Tibial nerve (tissue), 4 donors: ENCODE measurements at places on chromosomes 1 and 21. TPM values are rescaled to one million over a fixed set of nuclear protein-coding genes. Genes with fewer than 3 reads are reported as not detected.
A peak's percentile ranks its signal among the peaks of the same experiment; 100 is the strongest.

TSTD1 gene
- 15.7 TPM for total RNA-seq

BGLAP gene
- 2.1 TPM for total RNA-seq

SIM2 gene
- not detected for total RNA-seq

PADI1 gene
- not detected for total RNA-seq

DNA sequence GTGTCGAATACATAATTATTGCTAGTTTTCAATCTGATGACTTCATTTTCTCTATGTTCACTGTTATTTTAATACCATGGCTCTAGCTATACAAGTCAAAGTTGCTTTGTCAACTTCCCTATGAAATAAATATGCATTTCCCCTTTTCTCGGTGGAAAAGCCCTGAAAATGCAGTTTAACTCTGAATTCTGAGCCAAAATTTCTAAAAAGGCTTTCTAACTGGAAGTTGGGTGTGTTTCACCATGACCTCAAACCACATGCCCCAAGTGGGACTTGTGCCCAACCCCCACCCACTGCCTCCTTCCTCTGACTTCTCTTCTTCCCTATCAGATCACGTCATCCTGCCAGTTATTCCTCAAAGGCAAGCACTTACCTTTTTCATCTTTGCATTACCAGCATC, 8.9 kb downstream of the MKNK1 start:
- H3K4me3 ChIP-seq = no peak overlapping the region
- peaks cover 30% of the 10 kb centered on the region for H3K4me1 ChIP-seq
- H3K27ac ChIP-seq = peak overlapping the region; percentile 62
- peak; percentile 76 for DNase-seq

GRCh38 chr1:11558276-11558675, 79.3 kb downstream of the DISP3 start:
- no peak overlapping the region for H3K27ac ChIP-seq
- H3K4me1 ChIP-seq = no peaks in the 10 kb centered on the region
- DNase-seq = no peak

DNA sequence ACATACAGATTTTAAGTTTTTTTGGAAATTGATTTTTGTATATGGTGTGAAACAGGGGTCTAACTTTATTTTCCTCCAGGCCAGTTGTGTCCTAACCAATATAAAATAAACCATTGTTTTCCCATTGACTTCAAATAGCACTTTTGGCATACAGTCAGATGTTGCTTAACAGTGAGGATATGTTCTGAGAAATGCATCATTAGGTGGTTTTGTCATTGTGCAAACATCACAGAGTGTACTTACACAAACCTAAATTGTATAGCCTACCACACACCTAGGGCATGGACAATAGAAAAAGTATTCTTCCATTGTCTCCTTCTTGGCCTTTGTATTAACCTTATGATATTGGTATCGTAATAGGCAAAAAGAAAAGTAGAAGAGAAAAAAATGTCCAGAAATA, 37.4 kb upstream of the DISP1 start:
- no peak for DNase-seq
- no peaks in the 10 kb centered on the region for H3K36me3 ChIP-seq
- H3K4me1 ChIP-seq = peaks cover 6% of the 10 kb centered on the region
- no peaks in the 10 kb centered on the region for H3K27me3 ChIP-seq
- H3K27ac ChIP-seq = no peak overlapping the region

GRCh38 chr1:16380868-16381267, 13.8 kb downstream of the SZRD1 start:
- no peak for DNase-seq
- peaks cover 10% of the 10 kb centered on the region for H3K36me3 ChIP-seq
- no peak overlapping the region for H3K27ac ChIP-seq
- no peaks in the 10 kb centered on the region for H3K27me3 ChIP-seq

GRCh38 chr21:39705849-39706248, 39.1 kb upstream of the IGSF5 start:
- no peaks in the 10 kb centered on the region for H3K36me3 ChIP-seq
- no peaks in the 10 kb centered on the region for H3K27me3 ChIP-seq
- H3K4me3 ChIP-seq = no peak overlapping the region
- H3K27ac ChIP-seq = no peak overlapping the region

DNA sequence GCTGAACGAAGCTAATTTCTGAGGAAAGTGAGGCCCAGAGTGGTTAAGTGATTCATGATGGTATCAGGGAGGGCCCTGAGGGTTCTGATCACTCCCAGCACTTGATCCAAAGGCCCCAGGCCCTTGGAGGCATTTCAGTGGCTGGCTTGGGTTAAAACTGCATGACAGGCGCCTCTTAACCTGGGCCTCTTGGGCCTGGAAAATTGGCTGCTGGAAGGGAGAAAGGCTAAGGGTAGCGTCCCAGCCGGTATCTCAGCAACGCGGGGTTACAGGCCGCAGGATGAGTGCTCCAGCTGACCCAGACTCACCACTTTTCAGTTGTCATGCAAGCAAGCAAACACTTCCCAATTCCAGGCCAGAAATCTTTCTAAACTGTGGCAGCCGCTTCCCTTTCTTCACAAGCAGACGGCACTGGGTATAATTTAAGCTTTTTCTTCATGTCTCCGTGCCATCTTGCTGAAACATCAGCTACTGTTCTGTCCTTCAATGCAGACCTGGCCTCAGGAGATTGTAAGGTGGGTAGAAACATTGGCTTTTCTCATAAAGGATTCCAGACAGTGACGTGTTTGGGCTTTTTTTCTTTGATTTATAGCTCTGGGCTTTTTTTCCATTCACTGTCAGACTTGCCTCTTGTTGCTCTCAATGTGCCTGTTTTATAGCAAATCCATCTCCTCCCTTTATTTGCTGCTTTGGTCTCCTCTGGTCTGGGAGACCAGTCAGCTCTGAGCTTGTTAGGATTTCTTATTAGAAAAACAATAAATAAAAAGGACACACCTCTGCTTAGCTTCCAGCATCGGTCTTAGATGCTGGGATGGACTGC, 229.1 kb downstream of the KCNJ6 start:
- no peak overlapping the region for H3K4me3 ChIP-seq
- no peaks in the 10 kb centered on the region for H3K4me1 ChIP-seq
- no peak for DNase-seq
- no peaks in the 10 kb centered on the region for H3K27me3 ChIP-seq

DNA sequence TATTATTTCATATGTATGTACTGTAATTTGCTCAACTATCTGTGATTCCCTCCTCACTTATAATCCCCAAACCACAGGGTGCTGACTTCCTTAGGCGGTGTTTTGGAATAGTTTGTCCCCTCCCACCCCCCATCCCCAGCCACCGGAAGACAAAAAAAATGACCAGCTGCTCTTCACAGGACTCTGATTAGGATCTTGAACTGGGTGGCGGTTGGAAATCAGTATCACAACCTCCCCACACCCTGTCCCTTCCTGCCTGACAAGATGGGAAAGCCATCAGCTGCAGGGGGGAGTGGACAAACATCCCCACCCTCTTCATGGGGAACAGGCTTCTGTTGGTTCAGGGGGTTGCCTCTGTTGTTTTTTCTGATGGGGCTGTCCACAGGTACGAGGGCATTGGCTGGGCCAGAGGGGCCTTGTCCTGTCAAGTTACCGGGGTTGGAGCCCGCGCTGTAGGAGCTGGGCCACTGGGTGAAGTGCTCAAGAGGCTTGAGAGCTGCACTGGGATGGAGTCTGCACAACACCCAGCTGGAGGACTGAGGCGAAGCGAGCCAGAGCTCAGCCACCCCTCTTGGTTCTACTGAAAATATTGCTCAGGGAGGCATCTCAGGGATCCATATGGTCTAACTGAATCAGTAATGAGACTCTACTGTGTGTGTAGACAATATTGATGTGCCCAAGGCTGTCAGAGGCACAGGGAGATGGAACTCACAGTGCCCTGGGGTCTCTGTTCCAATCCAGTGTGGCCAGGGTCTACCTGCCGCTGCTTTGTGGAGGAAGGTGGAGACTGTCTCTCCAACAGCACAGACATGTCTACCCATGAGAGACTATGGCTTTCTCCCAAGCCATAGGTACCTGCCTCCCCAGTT, 28.2 kb downstream of the NAV1 start:
- peaks cover 41% of the 10 kb centered on the region for H3K4me1 ChIP-seq
- no peak overlapping the region for H3K4me3 ChIP-seq
- no peaks in the 10 kb centered on the region for H3K36me3 ChIP-seq
- no peaks in the 10 kb centered on the region for H3K27me3 ChIP-seq

GRCh38 chr1:34054920-34055319, 110.1 kb downstream of the CSMD2 start:
- no peak for DNase-seq
- no peaks in the 10 kb centered on the region for H3K27me3 ChIP-seq
- H3K36me3 ChIP-seq = no peaks in the 10 kb centered on the region
- H3K4me3 ChIP-seq = no peak overlapping the region
- no peaks in the 10 kb centered on the region for H3K4me1 ChIP-seq
- H3K27ac ChIP-seq = no peak overlapping the region

DNA sequence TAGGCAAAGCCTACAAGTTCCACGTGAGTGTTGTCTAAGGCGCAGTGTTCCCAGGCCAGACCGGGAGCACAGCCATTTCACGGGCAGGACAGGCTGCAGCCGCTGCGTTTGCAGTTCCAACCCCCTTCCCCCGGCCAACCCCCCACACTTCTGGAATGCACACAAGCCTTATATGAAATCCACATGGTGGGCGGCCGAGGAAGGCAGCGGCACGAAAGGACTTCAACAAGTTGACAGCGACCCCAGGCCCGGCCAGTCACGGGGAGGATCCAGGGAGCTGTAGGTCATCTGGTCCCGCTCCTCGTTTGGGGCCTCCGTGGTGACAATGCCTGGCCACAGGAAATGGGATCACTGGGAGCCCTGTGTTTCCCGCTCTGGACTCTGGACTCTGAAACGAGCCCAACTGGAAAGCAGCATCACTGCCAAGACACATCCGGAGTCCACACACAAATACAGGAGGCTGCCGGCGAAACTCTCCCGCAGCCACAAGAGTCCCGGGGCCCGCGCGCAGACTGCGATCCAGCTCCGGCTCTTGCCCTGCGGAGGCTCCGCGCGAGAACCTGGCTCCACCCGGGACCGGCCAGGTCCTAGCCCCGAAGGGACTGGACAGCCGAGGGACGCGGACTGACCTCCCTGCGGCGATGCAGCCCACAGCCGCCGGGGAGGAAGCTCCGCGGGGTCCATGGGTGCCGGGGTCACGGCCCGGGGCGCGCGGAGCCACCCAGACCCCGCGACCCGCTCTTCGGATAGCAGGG, 794 bp downstream of the NID1 start:
- H3K4me1 ChIP-seq = peaks cover 16% of the 10 kb centered on the region
- no peaks in the 10 kb centered on the region for H3K36me3 ChIP-seq
- peak; percentile 52 for DNase-seq
- peak overlapping the region; percentile 95 for H3K27ac ChIP-seq
- no peaks in the 10 kb centered on the region for H3K27me3 ChIP-seq

- no peak overlapping the region for H3K27ac ChIP-seq
- H3K4me3 ChIP-seq = no peak overlapping the region
- H3K36me3 ChIP-seq = peaks cover 30% of the 10 kb centered on the region
- H3K4me1 ChIP-seq = no peaks in the 10 kb centered on the region
- H3K27me3 ChIP-seq = no peaks in the 10 kb centered on the region
Observed at GRCh38 chr1:52901384-52901783, 20.2 kb downstream of the ECHDC2 start.

DNA sequence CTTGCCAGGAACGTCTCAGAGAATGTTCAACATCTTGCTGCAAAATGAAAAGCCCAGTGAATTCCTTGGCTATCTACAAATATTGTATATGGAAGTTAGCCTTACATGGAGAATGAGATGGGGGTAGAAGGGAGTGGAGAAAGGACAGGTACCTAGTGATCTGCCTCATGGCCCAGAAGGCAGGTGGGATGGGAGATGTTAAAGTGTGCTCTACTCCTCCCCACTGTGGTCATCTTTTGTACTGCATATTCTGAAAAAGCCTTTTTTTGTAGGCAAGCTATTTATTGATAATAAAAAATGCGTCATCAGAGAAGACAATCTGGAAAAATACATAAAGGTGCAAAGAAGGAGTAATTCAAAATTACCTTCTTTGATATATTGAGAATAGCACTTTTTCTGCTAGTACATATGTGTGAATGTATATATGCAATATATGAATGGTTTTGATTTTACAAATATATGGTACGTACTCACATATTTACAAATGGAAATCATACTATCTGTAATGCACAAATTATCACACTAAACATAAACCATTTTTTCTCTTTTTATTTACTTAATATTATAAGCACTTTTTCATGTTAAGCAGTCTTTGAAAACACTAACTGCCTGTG, 19.1 kb upstream of the SLC5A9 start:
- H3K4me3 ChIP-seq = no peak overlapping the region
- no peaks in the 10 kb centered on the region for H3K27me3 ChIP-seq
- H3K36me3 ChIP-seq = no peaks in the 10 kb centered on the region
- DNase-seq = no peak
- H3K4me1 ChIP-seq = no peaks in the 10 kb centered on the region

GRCh38 chr1:94281361-94282142, 44.2 kb upstream of the ARHGAP29 start:
- peaks cover 8% of the 10 kb centered on the region for H3K4me1 ChIP-seq
- no peak overlapping the region for H3K27ac ChIP-seq
- H3K27me3 ChIP-seq = no peaks in the 10 kb centered on the region
- DNase-seq = no peak
- no peak overlapping the region for H3K4me3 ChIP-seq
- no peaks in the 10 kb centered on the region for H3K36me3 ChIP-seq

GRCh38 chr1:47841356-47841755, 155.8 kb downstream of the TRABD2B start:
- no peak overlapping the region for H3K4me3 ChIP-seq
- H3K27ac ChIP-seq = no peak overlapping the region
- no peaks in the 10 kb centered on the region for H3K36me3 ChIP-seq
- H3K27me3 ChIP-seq = no peaks in the 10 kb centered on the region

DNA sequence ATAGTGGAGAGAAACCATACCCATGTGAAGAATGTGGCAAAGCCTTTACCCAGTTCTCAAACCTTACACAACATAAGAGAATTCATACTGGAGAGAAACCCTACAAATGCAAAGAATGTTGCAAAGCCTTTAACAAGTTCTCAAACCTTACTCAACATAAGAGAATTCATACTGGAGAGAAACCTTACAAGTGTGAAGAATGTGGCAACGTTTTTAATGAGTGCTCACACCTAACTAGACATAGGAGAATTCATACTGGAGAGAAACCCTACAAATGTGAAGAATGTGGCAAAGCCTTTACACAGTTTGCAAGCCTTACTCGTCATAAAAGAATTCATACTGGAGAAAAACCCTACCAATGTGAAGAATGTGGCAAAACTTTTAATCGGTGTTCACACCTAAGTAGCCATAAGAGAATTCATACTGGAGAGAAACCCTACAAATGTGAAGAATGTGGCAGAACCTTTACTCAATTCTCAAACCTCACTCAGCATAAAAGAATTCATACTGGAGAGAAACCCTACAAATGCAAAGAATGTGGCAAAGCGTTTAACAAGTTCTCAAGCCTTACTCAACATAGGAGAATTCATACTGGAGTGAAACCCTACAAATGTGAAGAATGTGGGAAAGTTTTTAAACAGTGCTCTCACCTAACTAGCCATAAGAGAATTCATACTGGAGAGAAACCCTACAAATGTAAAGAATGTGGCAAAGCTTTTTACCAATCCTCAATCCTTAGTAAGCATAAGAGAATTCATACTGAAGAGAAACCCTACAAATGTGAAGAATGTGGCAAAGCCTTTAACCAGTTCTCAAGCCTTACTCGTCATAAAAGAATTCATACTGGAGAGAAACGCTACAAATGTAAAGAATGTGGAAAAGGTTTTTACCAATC, 80.0 kb downstream of the JMJD4 start:
- peaks cover 18% of the 10 kb centered on the region for H3K36me3 ChIP-seq
